ENCODE measurements at places on chromosomes 3 and 15. TPM values are rescaled to one million over a fixed set of nuclear protein-coding genes. Genes with fewer than 3 reads are reported as not detected.

GRCh38 chr3:40997711-40998519 is 201.4 kb upstream of the CTNNB1 start:
- DNase-seq, result no peak
- no peak overlapping the region for H3K4me3 ChIP-seq
- no peaks in the 10 kb centered on the region for H3K4me1 ChIP-seq
- no peaks in the 10 kb centered on the region for H3K27me3 ChIP-seq
- H3K27ac ChIP-seq, result no peak overlapping the region

GRCh38 chr3:43764471-43764870 is 73.7 kb downstream of the ABHD5 start:
- peaks cover 10% of the 10 kb centered on the region for H3K4me1 ChIP-seq
- no peak for DNase-seq
- H3K4me3 ChIP-seq, result no peak overlapping the region
- no peaks in the 10 kb centered on the region for H3K36me3 ChIP-seq
- H3K27ac ChIP-seq, result no peak overlapping the region

- no peaks in the 10 kb centered on the region for H3K4me1 ChIP-seq
- H3K27me3 ChIP-seq, result no peaks in the 10 kb centered on the region
- no peaks in the 10 kb centered on the region for H3K36me3 ChIP-seq
- H3K27ac ChIP-seq, result no peak overlapping the region
Observed at GRCh38 chr15:71575474-71576045, 234.8 kb upstream of the NR2E3 start.

DNA sequence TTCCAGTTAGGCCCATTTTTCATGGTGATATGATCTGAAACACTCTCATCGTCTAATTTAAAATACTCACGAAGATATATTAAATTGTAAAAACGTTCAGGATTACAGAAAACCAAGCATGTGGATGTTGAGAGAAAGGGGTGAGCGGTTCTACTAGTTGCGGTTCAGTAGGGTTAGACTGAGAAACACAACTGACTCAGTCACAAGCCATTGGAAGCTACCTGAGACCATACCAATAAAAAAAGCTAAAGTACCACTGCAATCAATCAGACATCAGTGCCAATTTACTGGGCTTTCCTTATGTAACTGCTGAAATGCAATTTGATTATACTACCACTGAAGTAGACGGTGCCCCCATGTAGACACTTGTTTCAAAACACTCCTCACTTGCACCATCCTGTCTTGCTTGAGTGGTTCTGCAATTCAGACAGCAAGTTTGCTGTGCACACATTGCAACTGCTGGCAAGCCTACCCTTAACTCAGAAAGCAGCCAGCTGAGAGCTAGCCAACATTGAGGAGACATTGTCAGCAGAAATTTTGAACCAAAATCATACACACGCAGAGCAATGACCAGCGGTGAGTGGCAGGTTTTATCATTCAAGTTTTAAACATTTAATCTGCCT is 368.7 kb upstream of the ARHGEF26 start:
- no peaks in the 10 kb centered on the region for H3K36me3 ChIP-seq
- H3K27me3 ChIP-seq, result no peaks in the 10 kb centered on the region
- H3K4me1 ChIP-seq, result peaks cover 43% of the 10 kb centered on the region

GRCh38 chr3:71127052-71127831 is 456.3 kb downstream of the FOXP1 start:
- no peak for DNase-seq
- peak overlapping the region; percentile 61 for H3K4me3 ChIP-seq
- H3K27ac ChIP-seq, result peak overlapping the region; percentile 88
- H3K27me3 ChIP-seq, result no peaks in the 10 kb centered on the region
- no peaks in the 10 kb centered on the region for H3K4me1 ChIP-seq

GRCh38 chr15:28260722-28261121 is 61.3 kb downstream of the HERC2 start:
- H3K4me3 ChIP-seq, result no peak overlapping the region
- H3K36me3 ChIP-seq, result no peaks in the 10 kb centered on the region
- no peak overlapping the region for H3K27ac ChIP-seq
- DNase-seq, result no peak
- H3K27me3 ChIP-seq, result no peaks in the 10 kb centered on the region
- no peaks in the 10 kb centered on the region for H3K4me1 ChIP-seq

Gene DNASE1L3
- 0.71 TPM for total RNA-seq

Gene A4GNT
- total RNA-seq, result not detected

GRCh38 chr3:165195241-165195639 is 944 bp downstream of the SLITRK3 start:
- peak overlapping the region; percentile 87 for H3K27ac ChIP-seq
- H3K4me1 ChIP-seq, result peaks cover 22% of the 10 kb centered on the region
- peak overlapping the region; percentile 44 for H3K4me3 ChIP-seq
- H3K36me3 ChIP-seq, result no peaks in the 10 kb centered on the region

- H3K27ac ChIP-seq, result no peak overlapping the region
- H3K27me3 ChIP-seq, result no peaks in the 10 kb centered on the region
- H3K36me3 ChIP-seq, result no peaks in the 10 kb centered on the region
- no peak for DNase-seq
Observed at GRCh38 chr15:60627298-60627943, 148.5 kb upstream of the ICE2 start.

DNA sequence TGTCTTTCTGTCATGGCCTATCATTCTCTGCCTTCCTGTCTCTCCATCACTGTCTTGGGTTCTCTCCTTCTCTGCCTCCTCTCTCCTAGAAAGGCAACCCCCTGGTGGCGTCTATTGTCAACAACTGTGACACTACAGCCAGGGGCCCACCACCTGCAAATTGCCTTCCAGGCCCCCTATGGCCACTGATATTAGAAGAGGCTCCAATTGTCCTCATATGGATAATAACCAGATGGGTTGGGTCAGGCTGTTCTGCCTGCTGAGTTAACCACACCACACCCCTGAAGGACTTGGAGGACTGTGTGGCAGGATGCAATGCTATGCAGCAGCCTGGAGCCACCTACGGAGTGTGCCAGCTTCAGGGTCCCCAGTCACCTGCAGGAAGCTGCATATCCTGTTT is 665.0 kb downstream of the NTRK3 start:
- no peak for DNase-seq
- H3K27me3 ChIP-seq, result no peaks in the 10 kb centered on the region
- H3K4me1 ChIP-seq, result no peaks in the 10 kb centered on the region
- no peak overlapping the region for H3K27ac ChIP-seq
- no peak overlapping the region for H3K4me3 ChIP-seq

GRCh38 chr3:108555966-108556581 is 33.2 kb downstream of the CIP2A start:
- no peak overlapping the region for H3K4me3 ChIP-seq
- no peaks in the 10 kb centered on the region for H3K4me1 ChIP-seq
- no peak for DNase-seq
- H3K27ac ChIP-seq, result no peak overlapping the region
- H3K27me3 ChIP-seq, result no peaks in the 10 kb centered on the region
- no peaks in the 10 kb centered on the region for H3K36me3 ChIP-seq

Gene LRRC2
- 11.1 TPM for total RNA-seq

Gene C15orf39
- 17.2 TPM for total RNA-seq

DNA sequence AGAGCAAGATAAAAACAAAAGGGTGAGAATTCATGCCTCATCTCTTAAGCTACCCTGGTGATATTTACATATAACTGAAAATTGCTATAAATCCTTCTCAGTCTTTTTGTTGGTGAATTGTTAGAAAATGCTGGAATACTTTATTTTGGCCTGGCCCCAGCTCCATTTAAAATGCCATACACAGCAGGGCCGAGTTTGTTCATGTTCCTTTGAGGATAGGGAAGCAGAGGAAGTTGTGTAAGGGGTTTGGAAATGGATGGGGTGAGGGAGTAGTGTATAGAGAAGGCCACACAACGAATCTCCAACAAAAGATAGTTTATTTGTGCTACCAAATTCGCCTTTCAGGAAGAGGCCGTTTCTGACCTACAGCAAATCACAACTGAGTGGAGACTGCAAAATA is 78.6 kb upstream of the ADAMTS9 start:
- DNase-seq, result no peak
- H3K27ac ChIP-seq, result no peak overlapping the region
- H3K4me1 ChIP-seq, result peaks cover 31% of the 10 kb centered on the region
- H3K36me3 ChIP-seq, result no peaks in the 10 kb centered on the region
- H3K27me3 ChIP-seq, result no peaks in the 10 kb centered on the region

- H3K4me3 ChIP-seq, result no peak overlapping the region
- no peak overlapping the region for H3K27ac ChIP-seq
- no peak for DNase-seq
- H3K4me1 ChIP-seq, result no peaks in the 10 kb centered on the region
- H3K36me3 ChIP-seq, result no peaks in the 10 kb centered on the region
Observed at GRCh38 chr3:13869761-13870343, 10.0 kb downstream of the WNT7A start.

DNA sequence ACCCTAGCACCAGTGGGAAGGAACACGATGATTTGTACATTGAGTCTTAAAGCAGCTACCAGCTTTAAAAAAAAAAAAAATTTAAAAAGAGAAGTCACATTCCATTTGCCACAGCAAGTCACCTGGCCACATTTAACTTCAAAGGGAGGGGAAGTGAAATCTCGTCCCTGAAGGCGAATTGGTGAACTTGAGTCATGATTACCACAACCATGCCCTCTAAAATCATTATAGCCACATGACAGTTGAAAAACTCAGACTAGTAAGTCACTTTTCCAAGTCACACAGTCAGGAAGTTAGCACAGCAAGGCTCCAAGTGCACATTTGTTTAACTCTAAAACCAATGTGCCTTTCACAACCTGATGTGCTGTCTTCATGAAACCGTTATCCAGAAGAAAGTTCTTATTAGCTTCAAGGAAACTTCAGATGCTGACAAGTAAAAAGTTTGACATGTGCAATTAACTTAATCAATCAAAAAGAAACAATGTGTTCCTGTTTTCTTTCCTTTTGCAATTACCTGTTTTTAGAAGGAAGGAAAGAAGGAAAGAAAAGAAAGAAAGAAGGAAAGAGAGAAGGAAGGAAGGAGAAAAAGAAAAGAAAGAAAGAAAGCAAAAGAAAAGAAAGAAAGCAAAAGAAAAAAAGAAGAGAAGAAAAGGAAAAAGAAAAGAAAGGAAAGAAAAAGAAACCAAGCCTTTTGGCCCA is 8.3 kb upstream of the THSD4 start:
- no peak overlapping the region for H3K4me3 ChIP-seq
- H3K27me3 ChIP-seq, result no peaks in the 10 kb centered on the region
- H3K4me1 ChIP-seq, result no peaks in the 10 kb centered on the region
- H3K27ac ChIP-seq, result no peak overlapping the region
- DNase-seq, result no peak

DNA sequence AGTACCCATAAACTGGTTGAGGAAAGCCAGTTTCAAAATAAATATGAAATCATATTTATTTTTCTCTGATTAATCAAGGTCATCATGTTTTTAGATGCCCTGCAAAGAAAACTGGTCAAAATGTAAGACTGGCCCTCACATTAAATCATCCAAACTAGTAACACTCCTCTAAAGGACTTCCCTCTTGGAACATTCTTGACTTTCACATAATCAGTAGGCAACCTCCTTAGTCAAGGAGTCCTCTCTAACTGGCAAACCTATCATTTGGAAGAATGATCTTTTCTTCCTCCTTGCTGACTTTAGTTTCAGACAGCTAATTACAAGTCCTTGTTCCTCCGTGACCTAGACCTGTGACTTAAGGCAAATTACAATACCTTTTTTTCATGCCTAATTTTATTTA is 82.5 kb upstream of the DCBLD2 start:
- DNase-seq, result no peak
- H3K4me3 ChIP-seq, result no peak overlapping the region
- H3K27me3 ChIP-seq, result no peaks in the 10 kb centered on the region
- no peaks in the 10 kb centered on the region for H3K36me3 ChIP-seq

GRCh38 chr3:123392871-123393620 is 55.8 kb downstream of the ADCY5 start:
- H3K27me3 ChIP-seq, result no peaks in the 10 kb centered on the region
- H3K4me1 ChIP-seq, result peaks cover 90% of the 10 kb centered on the region
- DNase-seq, result no peak
- H3K4me3 ChIP-seq, result no peak overlapping the region
- peaks cover 5% of the 10 kb centered on the region for H3K36me3 ChIP-seq

Gene CHDH
- 1.8 TPM for total RNA-seq

Gene GOLGA6L22
- not detected for total RNA-seq

DNA sequence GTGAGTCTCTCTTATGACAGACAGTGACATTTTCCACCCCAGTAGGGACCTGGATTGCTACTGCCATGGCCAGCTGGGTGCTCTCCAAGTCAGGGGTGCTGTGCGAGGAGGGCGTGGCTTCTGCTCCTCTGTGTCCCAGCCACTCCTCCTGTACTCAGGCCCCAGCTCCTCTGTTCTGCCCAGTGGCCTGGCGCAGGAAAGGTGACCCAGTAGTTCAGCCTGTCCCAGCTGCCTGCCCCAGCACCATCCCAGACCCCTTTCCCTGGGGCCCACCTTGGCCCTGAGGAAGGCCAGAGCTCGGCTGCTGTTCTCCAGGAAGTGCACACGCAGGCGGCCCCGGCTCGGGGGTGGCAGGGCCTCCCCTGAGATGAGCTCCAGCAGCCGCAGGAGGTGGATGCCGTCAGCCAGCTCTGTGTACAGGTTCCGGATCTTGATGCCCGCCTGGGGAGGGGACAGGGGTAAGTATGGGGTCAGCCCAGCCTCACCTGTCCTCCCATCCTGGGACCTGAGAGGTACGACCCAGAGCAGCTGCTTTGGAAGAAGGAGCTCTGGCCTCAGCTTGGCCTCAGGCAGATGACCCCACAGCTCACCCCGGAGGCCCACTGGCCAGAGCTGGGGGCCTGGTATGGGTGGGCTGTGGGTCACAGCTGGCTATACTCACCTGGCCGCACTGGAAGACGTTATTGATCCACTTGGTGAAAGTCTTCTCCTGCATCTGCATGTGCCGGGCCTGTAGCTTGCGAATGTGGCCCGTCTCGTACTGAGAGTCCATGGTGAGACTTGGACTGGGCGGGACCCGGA is 1.0 kb downstream of the SPTBN5 start:
- H3K4me3 ChIP-seq, result no peak overlapping the region
- no peaks in the 10 kb centered on the region for H3K27me3 ChIP-seq
- H3K36me3 ChIP-seq, result no peaks in the 10 kb centered on the region
- H3K4me1 ChIP-seq, result no peaks in the 10 kb centered on the region

DNA sequence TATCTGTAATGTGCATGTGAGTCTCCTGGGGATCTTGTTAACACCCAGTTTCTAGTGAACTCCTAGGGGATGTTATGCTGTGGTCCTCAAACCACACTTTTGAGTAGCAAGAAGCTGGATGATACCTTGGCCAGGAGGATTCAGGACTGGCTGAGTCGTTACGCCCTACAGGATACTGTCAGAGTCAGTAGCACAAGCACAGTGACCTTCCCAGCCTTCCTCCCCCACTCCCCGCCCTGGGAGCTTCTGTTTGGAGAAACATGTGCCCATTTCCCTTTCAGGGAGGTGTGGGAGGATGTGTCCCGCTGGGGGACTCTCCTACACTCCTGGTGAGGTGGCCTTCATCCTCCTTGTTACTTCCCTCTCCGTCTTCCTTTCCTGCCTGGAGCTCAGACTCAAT is 76.4 kb upstream of the TRPM1 start:
- no peaks in the 10 kb centered on the region for H3K27me3 ChIP-seq
- no peaks in the 10 kb centered on the region for H3K36me3 ChIP-seq
- H3K27ac ChIP-seq, result no peak overlapping the region

Gene APOD
- total RNA-seq, result 148 TPM

- no peaks in the 10 kb centered on the region for H3K36me3 ChIP-seq
- DNase-seq, result no peak
- H3K27ac ChIP-seq, result no peak overlapping the region
Observed at GRCh38 chr15:71044006-71044405, 71.3 kb upstream of the THSD4 start.

Data from sigmoid colon (tissue), 7 donors.